Femur (tissue), 1 donor: ENCODE measurements at places on chromosomes 4 and X.

- no peak for DNase-seq
Observed at GRCh38 chr4:94489098-94489497, 37.4 kb downstream of the PDLIM5 start.

GRCh38 chr4:5710065-5710960, 688 bp upstream of the EVC start:
- no peak for DNase-seq

DNA sequence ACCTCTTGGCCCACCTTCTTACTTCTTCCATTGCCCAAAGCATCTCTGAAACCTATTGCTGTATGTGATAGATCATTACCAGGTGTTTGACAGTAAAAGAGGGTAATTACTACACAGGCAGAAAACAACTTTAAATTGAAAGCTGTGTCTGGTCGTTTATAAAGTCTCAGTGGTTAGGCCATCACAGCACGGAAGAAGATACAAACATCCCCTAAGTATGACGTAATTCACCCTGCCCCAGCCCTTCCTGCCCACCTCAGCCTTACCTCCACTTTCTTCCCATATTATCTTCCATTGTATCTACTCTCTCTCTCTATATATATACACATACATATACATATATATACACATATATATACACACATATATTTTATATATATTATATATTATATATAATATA, 805.8 kb upstream of the PABPC4L start:
- no peak for DNase-seq

- no peak for DNase-seq
Observed at GRCh38 chr4:60683973-60684372, 516.2 kb upstream of the ADGRL3 start.

- no peak for DNase-seq
Observed at GRCh38 chr4:173446416-173446815, 47.5 kb upstream of the SCRG1 start.

GRCh38 chr4:52164116-52164515, 113.0 kb downstream of the SPATA18 start:
- no peak for DNase-seq

DNA sequence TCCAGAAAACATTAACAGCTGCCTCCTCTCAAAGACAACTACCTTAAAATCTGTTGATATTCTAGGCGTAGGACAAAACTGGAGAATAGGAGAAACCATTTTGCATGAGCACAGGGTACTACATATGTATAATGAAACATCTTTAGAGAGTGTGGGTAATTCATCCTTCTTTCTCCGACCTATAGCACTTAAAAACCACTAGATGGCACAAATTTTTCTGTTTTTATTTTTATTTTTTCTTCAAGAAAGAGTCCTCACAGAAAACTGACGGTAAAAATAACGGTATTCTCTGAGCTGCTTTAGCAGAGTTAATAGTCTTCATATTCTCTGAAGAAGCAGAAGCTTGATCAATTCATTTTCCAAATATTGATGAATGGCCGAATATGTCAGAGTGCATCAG, 14.6 kb downstream of the SMIM31 start:
- DNase-seq: no peak

GRCh38 chr4:150078041-150078578, at the start of gene DCLK2:
Gene DCLK2, plus strand, starts transcription at chr4:150078445. Its CDS starts 583 bp downstream, at chr4:150079028.
- peak; percentile 92 for DNase-seq

GRCh38 chrX:16039363-16039762, 84.0 kb upstream of the GRPR start:
- DNase-seq: no peak

- no peak for DNase-seq
Observed at GRCh38 chr4:26478330-26478729, 12.0 kb downstream of the CCKAR start.

DNA sequence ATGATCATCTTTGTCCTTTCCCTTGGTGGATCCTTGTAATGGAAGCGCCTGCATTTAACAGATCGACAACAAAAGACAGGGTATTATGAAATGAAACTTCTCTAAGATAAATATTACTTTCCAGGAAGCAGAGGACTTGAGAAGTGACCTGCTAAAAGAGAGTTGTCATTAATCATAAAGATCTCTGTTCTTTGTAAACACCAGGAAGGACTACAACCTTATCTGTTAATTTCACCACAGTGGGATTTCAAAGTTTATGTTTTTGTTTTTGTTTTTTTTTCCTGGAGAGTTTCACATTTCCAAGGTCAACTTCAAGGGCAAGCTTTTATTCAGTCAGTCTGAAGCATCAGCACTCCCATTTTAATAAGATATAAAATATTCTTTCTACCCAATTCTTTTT, 170.9 kb downstream of the RCHY1 start:
- DNase-seq: no peak

GRCh38 chr4:142404191-142404611, 441.9 kb downstream of the INPP4B start:
- peak; percentile 80 for DNase-seq

DNA sequence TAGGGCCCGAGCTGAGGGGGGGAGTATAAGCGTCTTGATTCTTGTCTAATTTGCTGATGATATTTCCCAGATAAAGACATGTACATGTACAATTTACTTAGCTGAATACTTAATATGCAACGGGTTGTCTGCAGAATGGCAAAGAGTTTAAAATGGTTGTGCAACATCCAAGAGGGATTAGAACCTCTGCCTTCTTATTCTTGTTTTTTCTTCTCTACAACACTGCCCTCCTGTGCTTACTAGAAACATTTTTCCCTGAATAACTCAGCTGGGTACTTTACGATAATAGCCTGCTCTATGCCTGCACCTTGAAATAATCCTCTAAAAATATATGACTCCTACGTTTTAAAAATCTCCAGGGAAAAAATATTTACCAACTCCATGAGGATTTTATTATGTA, 41.8 kb downstream of the INTS12 start:
- no peak for DNase-seq

DNA sequence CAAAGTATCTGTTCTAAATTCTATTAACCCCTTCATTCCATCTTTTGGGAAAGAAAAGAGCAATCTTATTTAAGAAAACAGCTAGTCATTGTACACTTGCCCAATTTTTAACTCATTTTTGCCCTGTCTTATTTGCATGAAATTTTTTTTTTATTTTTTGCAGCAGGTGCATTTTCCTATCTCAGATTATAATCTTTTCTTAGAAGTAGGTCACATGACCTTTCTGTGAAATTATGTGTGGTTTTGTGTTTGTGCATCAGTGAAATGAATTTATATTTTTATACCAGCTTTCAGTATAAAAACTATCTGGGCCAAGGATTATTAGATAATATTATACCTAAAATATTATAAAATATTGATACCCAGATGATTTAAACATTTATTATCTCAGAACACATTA, 145.6 kb downstream of the INPP4B start:
- DNase-seq: no peak

GRCh38 chrX:39613482-39613995, 484.2 kb downstream of the BCOR start:
- peak; percentile 62 for DNase-seq

- no peak for DNase-seq
Observed at GRCh38 chrX:65920620-65921019, 119.3 kb downstream of the VSIG4 start.

GRCh38 chrX:56343219-56343618, 111.1 kb downstream of the KLF8 start:
- DNase-seq: no peak

DNA sequence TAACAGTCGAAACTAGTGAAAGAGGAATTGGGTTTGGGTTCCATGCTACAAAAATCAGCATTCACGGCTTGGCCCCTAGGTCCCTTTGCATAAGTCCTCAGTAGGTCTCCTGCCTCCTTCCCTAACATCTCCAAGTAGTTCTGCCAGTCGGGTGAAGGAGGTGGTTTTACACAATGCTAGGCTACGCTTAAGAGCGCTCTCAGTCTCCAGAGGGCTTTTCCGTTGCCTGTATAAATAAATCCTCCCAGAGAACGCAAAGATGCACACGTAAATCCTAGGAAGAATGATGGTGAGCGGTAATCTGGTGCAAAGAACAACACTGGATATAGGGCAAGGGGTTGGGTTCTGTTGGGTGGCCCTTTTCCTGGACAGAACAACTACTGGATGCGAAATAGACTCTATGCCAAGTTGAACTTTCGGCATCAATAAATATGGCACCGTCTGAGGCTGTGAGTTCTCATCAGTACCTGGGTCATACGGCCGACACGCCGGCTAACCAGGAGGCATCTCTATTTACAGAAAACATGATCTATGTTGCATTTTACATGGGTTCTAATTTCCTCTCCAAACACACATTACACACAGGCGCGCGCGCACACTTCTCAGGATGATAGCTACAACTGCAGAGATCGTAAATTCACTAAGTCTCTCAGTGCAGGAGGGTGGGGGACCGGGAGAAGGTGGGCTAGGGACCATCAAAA, 1.3 kb downstream of the CAMK2D start:
- DNase-seq: peak; percentile 50

DNA sequence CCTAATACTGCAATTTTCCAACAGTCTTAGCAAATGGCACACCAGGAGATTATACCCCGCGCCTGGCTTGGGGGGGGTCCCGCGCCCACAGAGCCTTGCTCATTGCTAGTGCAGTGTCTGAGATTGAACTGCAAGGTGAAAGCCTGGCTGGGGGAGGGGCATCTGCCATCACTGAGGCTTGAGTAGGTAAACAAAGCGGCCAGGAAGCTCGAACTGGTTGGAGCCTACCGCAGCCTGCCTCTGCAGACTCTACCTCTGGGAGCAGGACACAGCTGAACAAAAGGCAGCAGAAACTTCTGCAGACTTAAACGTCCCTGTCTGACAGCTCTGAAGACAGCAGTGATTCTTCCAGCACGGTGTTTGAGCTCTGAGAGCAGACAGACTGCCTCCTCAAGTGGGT, 172.8 kb upstream of the NAP1L5 start:
- no peak for DNase-seq

GRCh38 chr4:145614233-145614610, 5.0 kb upstream of the MMAA start:
- no peak for DNase-seq

GRCh38 chr4:121728066-121728465, 31.3 kb upstream of the ANXA5 start:
- DNase-seq: no peak

DNA sequence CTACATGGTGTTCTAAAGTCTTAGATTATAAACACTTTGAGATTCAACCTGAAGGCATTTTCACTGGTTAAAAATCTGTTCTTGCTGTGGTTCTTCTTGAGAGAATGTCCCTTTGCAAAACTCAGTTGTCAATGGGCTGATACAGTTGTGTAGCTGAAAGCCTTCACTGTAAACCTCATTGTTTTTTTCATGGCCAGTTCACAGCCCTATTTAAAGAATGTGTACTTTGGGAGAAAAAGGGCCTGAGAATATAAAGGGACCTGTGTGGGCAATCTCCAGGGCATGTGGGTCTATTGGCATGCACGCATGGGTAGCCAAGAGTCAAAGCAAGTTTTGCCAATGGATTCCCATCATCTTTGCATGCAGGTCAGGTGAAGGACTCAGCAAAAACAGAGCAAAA, 7.8 kb upstream of the MAP7D3 start:
- DNase-seq: no peak

- DNase-seq: no peak
Observed at GRCh38 chr4:183806341-183806740, 98.8 kb upstream of the STOX2 start.

GRCh38 chr4:13309751-13310150, 174.4 kb downstream of the RAB28 start:
- no peak for DNase-seq

DNA sequence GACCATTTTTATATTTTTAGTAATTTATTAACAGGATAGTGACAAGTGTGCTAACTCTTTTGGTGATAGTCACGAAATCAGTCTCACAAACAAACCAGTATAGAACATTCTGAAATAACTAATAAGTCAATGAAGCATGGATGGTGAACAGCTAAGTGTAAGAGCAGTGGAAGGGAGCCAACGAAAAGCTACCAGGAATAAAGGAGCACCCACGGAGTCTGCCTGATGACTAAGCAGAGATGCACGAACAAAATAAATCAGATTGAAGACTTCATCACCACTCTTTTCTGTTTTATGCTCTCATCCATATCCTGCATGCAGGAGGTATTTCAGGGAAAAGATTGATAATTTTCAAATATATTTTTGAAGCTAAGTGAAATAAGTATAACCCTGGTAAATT, 891.1 kb upstream of the HS3ST1 start:
- no peak for DNase-seq

- no peak for DNase-seq
Observed at GRCh38 chrX:110219920-110220319, 98.0 kb downstream of the AMMECR1 start.

DNA sequence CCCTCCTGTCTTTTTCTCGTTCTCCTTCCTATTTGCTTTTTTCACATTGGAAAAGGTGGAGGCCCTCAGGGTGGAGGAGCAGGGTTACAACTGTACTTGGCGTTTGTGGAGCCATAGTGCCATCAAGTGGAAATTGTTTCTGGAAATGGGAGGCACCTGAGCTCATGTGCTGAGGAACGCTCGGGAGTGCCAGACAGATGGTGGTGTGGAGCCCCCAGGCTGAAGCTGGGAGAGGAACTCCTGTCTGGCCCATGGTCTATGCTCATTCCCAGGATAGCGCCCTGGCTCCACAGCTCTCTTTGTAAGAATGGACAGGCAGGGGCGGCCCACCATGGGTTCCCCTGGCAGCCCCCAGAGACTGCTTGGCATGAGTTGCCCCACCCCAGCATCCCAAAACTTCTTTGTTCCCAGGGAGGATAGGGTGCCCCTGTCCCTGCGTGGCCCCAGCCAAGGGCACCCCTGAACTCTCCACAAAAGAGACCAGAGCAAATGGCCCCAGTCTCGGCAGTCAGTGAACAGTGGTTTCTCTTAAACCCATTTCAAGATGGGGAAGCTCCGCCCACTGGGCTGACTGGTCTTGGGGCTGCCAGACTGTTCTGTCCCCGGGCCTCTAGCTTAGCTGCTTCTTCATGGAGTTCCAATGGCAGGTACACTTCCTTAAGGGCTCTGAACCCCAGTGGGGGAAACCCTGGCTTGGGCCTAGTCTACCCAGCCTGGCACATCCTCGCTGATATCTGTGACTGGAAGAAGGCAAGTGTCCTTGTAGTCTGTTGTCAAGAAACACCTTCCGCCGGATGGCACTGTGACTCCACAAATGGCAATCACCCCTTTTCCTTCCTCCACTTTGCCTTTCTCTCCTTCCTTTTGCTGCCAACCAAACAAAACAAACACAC, 70.1 kb downstream of the NBDY start:
- DNase-seq: peak; percentile 84

DNA sequence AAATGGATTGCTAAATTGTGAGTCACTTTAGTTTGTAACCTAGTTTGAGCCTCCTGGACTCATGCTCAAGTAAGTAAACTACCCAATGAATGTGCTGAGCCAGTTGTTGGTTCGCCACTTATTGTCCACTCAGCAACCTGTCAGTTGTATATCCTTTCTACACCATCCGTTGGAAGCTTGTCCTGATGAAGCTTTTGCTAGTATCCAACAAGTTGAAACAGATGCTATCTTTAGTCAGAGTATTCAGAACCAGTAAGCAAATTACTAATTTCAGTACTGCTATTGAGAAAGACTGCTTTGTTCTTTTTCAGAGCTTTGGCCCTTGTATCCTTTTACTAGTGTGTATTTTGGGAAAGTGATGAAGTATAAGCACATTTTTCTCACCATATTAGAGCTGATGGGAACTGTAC, 4.3 kb upstream of the NAA15 start:
- DNase-seq: no peak

GRCh38 chrX:3485727-3486126, 139.3 kb upstream of the MXRA5 start:
- DNase-seq: no peak
